ENCODE measurements at places on chromosomes 2 and 18.

GRCh38 chr2:10286216-10287037, 16.3 kb upstream of the HPCAL1 start:
- no peak for DNase-seq

DNA sequence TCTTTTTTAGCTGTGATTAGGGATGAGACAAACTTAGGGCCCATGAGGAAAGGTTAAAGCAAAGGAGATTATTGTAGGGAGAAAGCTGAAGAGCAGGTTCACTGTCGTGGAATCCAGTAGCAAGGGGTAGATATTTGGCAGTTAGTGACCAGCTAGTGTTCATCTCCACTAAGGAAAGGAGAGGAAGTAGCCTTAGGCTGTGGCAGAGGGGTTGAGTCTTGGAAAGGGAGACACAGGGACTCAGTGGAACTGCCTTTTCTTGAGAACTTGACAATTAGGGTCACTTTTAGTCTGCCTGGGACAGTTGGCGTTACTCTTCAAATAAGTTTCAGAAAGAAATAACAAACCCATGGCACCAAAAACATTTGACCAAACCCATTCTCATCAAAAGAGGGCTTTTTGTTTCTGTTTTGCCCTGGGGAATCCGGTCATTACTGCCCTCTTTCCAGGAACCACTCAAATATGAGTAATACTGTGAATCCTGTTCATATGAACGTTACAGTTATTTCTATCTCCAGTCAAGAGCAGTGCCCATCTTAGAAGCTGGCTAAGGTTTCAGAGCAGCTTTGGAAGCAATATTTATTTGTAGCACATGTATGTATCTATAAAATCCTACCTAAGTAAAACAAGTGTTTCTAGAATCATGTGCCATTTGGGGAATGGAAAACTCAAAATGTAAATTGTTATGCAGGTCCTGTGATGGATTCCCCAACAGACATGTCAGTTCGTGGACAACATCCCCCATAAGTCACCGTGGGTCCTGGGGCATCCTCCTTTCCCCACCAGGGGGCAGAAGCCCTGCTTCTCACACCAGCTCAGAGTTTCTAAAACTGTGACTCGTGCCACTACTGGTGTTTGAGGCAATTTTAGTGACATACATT, 77.3 kb upstream of the PHLPP1 start:
- no peak for DNase-seq

GRCh38 chr2:172558372-172558771, 2.5 kb downstream of the PDK1 start:
- DNase-seq = no peak

DNA sequence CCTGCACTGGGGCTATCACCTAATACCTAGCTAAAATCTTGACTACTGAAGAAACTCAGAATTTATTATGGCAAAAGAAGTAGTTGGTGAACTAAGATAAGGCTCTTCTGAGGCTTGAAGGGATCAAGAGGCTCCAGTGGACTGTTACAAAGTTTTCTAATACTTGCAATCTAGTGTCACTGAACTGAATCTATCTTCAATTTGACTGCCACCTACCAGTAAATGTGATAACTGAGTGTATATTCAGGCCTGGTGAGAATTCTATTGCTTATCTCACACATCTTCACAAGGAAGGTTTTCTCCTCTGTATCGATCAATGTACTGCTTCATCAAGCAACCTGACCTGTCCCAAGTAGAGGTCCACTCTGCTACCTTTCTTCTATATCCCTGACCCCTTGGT, 40.8 kb downstream of the DARS1 start:
- no peak for DNase-seq

GRCh38 chr2:134153294-134153880, 100.5 kb upstream of the MGAT5 start:
- DNase-seq = no peak

- DNase-seq = no peak
Observed at GRCh38 chr2:105889046-105889445, 144.3 kb downstream of the NCK2 start.

DNA sequence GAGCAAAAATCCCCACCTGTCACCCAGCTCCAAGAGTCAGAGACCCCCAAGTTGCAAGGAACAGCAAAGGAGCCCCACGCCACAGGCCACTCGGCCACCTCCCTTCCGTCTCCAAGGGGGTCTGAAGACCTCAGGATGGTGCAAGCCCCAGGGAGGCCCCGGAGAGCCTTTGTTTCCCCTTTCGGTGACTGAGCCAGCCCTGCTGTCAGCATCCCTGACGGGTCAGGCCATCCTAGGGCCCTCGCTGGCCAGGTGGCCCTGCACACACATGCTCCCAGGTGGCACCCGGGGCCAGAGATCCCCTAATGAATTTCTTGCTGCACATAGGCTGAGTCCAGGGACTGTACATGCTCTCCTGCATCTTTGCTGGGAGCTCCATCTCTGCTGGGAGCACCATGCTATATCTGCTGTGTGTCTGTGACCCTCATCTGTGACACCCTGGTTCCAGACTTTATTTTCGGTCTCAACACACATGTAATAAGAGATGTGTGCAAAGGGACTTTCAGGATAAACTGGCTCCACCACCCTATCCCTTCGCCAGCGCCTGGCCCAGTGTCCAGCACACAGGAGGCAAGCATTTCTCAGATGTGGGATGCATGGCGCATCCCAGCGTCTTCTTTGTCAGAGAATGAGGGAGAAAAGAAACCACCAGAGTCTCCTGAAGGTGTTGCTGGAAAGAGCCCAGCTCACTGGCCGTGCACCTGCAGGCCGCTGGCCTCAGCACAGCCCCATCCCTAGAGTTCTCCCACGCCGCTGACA, 27.4 kb downstream of the ADI1 start:
- no peak for DNase-seq

DNA sequence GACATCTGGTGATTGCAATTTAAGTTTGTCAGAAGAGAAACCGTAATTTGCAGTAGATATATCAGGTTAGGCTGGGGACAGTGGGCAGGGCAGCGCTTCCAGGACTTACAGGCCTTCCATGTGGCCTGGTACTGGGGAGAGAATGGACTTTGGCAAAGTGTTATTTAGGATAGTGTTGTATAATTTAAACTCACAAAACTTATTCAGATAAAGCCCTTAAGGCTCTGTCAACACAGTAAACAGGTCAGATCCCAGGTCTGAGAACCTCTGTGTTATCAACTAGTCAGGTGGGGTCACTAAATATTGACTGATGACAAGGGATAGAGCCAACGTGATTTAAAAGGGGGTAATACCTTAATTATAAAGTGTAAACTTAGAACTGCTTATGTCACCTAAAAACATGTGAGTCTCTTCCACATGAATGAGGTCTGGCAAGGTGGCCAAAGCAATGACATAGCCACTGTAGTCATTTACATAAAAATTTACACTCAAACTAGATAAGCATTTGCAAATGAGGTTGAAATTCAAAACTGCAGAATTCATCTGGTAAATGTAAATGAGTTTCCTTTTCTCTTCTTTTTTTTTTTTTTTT, 80.2 kb upstream of the DNMT3A start:
- no peak for DNase-seq

DNA sequence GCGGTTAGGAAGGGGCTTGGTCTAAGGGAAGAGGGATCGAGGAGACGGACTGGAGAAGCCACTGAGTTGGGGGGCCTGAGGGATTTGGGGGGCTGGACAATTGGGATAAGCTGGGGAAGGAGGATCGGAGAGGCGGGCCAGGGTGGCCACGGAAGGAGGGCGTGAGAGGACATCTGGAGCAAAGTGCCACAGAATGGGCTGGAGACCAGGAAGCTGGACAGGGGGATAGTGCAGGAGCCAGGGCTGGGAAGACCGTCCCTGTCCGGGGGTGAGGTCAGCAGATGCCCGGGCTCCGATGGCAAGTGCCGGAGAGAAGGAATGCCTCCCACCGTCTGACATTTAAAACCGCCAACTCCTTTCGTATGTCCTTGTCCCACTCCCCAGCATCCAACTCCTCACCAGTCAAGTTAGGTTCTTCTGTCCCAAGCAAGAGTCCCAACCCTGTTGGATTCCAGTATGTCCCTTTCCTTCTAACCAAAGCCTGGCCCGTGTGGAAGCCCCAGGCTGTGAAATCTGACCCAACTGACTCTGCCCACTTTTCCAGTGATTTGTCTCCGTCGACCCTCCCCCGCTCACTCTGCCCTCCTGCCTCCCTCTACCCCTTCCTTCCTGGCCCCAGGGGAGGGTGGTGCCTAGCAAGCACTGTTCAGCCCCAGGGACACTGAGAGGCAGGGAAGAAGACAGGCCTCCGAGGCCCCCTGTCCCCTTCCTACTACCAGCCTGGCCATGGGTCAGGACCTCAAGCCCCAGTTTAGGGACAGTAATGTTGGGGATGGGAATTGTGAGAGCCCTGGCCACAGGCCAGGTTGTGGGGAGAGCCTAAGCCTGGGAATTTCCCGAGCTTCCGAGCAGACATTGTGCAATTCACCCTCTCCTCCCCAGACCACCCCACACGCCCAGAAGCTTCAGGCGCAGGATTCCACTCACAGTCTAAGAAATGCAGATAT, 31.5 kb upstream of the TMBIM1 start:
- DNase-seq = no peak

- no peak for DNase-seq
Observed at GRCh38 chr2:152508446-152508845, 173.5 kb downstream of the FMNL2 start.

DNA sequence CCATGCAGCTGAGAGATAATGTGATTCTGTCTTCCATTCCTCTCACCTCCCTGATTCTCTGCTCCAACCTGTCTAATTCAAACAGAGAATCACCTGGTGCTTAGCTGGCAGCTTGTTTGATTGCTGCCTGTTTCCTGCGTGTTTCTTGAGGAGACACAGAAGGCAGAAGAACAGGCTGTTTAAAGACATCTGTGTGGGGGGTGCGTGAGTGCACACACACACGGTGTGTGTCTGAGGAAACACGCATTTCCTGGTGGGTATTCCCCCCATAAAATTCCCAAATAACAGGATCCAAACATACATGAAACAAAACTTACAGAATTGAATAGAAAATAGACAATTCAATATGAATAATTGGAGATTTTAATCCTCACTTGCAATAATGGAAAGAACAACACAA, 29.3 kb upstream of the CRIM1 start:
- no peak for DNase-seq

DNA sequence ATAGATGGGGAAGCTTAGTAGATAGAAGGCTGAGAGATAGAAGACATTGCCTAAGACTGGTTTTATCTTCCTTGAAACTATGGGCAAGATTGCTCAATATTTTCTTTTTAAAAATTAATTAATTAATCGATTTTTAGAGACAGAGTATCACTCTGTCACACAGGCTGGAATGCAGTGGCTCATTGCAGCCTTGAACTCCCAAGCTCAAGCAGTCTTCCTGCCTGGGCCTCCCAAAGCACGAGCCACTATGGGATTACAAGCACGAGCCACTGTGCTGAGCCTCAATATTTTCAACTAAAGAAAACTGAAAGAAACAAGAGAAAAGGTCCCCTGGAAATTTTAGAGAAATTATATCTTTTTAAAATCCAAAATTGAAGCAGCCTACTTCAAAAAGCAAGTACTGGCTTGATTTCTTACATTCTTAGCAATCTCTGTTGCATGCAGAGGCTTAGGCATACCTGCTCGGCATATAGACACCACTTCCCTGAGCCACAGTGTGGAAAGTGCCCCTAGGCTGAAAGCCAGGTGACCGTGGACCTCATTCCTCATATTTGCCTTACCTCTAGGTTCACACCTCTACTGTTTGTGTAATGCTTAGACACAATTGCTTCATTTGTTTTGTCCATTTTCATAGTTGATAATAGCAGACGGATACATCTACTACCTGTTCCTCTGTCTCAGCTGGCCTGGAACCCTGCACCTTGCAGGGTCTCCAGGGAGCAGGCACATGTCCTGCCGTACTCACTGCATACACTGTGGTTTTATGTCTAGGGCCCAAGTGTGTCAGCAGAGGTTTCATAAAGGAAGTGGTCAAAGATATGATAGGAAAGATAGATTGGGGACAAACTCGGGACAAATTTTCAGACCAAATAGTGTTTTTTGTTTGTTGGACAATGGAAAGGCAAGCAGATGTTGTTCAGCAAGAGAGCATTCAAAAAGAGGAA, 166.5 kb upstream of the ALPP start:
- no peak for DNase-seq

DNA sequence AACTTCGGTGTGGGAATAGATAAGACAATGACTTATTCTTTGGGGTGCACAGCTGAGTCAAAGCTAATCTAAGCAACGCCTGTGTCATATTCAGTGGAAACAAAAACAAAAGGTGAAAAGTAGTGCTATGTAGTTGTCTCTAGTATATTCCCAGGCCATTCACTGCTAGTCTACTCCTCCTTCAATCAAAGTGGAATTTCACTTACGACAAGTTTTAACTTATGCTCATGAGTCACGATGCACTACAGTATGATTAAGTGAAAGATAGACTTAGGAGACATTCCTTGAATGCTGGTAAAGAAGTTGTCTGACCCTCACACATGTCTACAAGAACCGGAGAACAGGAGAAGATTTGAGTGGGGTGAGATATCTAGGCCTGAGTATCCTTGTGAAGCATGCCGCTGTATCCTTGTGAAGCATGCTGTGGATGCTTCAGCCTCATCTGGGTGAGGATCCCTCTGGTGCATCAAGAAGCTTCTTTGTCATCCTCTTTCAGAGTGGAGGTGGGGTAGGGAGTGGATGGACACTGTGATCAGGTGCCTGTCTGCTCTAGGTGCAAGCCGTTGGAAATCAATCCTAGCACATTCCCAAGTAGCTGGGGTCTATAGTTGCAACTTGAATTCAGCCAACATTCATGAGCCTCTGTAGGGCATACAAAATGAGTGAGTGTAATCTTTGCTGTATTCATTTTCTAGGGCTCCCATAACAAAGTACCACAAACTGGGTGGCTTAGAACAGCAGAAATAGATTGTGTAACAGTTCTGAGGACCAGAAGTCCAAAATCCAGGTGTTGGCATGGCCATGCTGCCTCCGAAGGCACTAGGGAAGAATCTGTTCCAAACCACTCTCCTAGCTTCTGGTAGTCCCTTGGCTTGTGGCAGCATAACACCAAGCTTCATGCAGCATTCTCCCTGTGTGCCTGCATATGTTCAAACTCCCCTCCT, 173.5 kb upstream of the FN1 start:
- DNase-seq = no peak

- DNase-seq = no peak
Observed at GRCh38 chr2:115389024-115389423, 946.6 kb downstream of the DPP10 start.
